CMK (cell line): ENCODE measurements at places on chromosomes 4 and X.

DNA sequence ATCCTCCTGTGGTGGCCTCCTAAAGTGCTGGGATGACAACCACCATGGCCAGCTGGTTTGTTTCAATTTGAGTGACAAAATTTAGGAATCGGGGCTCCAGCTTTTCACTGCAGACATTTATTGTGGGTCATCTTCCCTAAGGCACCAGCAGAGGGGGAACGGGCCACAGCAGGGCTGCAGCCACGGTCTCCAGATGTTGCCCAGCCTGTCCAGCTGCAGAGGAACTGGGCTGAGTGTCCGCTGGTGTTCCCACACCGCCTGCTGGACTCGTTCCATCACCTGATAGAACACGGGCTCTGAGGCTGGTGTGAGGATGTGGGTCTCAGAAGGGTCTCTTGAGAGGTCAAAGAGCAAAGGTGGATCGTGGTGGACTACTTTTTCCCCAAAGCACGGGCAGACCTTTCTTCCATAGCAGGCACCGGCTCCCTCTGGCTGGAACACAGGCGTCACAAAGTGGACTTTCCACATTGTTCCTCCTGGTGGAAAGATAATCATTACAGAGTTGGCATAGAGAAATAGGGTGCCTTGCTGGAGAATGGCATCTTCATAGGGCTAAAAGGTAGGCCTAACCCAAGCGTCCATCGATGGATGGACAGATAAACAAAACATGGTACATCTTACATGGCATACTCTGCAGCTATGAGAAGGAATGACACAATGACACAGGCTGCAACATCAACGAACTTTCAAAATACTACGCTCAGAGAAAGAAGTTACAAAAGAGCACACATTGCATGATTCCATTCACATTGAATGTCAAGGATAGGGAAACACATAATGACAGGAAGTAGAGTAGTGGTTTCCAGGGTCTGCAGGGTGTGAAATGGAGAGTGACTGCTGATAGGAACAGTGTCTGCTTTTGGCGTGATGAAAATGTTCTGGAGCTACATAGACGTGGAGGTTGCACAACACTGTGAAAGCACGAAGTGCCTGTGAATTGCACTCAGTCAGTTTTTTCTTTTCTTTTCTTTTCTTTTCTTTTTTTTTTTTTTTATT, 5.9 kb upstream of the ARSD start:
- no peak for DNase-seq

DNA sequence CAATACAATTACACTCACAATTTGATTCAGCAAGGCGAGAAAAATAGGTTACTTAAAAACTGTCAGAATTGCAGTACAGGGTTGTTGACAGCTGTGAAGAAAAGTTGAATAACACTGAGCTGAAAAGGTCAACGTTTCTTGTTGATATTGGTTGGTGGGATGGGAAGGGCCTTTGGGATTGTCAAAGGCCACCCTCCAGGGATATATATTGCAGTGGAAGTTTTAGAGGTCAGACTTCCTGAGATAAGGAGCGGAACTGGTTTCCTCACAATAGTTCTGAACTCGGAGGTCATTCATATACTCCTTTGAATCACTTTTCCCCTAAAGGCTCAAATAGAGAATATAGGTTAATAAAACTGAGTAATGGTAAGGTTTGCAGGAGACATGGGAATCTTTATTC, 417.2 kb downstream of the RAPGEF2 start:
- no peak for DNase-seq

- DNase-seq, result no peak
These were observed 153.8 kb upstream of the RAPGEF2 start for GRCh38 chr4:158949099-158949498.

DNA sequence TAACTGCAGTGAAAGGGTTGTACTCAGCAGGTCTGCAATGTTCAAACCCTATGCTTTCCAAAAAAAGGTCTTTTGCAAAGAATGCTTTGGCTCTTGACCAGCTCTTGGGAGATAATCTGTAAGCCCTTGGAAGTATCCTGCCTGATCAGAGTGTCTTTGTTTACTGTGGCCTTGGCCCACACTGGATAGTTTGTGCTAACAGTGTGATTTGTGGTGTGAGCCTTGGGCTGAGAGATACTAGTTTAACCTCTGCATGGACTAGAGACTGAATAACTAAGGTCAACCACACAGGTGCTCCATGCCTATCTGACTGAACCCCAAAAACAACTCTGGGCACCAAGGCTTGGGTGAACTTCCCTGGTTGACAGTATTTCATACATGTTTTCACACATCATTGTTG, 3.6 kb upstream of the MAGED1 start:
- no peak for DNase-seq

DNA sequence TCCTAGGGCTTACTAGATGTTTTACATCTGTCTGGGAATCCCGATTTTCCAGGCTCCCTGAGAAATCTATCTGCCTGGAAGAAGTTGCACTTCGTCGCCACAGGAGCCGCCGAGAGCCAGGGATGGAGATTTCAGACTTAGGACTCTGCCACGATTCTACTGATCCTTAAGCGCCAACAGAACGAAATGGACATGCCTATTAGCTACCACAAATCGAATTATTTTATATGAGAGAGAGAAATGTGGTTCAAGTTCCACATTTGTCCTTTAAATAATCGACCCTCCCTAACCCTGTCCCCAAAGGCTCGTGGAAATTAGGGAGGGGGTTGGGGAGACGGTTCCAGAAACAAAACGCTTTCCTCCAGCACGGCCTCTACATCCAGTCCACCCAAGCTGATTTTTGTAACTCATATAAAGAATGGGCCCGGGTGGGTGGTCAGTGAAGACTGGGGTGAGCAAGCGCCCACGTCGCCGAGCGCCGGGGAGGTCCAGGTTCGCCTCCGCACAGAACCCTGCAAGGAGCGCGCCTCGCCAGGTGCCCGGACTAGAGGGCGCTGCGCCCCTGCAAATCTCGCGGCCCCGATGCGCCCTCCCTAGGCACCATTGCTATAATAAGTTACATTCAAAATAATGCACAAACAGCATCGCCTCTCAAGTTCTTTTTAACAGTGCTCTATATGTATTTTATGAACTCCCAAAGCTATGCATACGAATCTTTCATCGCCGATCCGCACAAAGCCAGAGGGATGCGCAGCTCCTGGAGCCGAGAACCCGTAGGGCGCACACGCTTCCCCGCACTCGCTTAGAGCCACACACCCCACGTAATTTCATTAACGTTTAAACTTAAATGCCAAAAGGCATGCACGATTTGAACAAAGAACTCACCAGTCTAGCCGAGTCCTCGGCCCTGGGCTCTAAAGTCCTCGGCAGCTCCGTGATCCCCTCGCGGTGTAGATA, 2.1 kb upstream of the FAT1 start:
- DNase-seq, result no peak

DNA sequence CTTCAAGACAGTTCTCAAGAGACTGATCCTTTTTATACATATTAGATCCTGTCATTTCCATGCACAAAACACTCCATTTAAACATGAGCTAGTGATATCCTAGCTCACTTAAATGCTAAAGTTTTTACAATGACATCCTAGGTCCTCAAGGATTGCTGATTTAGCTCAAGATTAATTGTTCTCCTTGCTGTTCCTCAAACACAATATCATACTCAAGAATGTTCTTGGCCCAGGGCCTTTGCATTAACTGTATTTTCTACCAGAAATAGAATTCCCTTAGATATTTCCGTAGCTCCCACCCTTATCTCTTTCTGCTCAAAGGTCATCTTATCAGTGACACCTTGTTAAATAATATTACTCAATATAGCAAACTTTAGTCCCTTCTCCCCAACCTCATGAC, 270.1 kb downstream of the GALNTL6 start:
- DNase-seq, result no peak

DNA sequence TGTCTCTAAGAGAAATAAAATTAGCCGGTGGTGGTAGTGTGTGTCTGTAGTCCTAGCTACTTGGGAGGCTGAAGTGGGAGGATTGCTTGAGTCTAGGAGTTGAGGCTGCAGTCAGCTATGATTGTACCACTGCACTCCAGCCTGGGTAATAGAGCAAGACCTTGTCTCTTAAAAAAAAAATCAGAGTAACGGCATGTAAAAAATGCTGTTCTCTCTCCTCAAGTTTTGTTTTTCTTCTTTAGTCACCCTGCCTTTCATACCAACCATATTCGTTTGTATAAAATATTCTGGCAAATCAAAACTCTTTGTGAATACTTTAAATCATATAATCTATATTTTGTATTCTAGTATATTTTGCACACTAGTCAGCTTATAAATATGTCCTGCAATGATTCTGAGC, 44.8 kb upstream of the NUDT6 start:
- no peak for DNase-seq

GRCh38 chr4:108527723-108528122, 92.7 kb upstream of the RPL34 start:
- DNase-seq, result no peak

- no peak for DNase-seq
These were observed 44.3 kb downstream of the CASP6 start for GRCh38 chr4:109658871-109659410.

- DNase-seq, result peak; percentile 61
These were observed at the start of gene ZNF41 for GRCh38 chrX:47482512-47483305. Gene ZNF41, minus strand, starts transcription at chrX:47483222. Its CDS starts 15,741 bp downstream, at chrX:47467481.

DNA sequence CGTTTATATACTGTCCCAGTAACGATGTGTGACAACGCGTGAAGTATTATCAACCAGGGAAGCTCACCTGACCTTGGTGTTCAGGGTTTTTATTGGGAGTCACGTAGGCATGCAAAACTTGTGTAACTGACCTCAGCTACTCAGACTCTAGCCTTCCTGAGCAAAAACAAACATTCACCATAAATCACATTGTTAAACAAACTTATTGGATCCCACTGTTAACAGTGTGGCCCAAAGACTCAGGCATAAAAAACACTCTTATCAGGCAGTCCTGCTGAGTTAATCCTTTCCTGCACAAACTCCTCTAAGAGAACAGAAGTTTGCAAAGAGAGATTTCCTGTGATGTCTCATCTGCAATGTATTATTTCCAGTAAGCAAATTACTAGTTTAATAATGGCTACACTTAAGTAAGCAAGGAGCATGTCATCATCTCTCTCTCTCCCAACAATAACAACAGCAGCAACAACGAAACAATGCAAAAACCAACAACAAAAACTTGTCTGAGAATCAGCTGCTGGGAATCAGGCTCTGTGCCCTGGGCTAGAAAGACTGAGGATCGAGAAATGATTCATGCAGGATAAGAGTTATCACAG, 12.0 kb downstream of the GAGE1 start:
- no peak for DNase-seq

DNA sequence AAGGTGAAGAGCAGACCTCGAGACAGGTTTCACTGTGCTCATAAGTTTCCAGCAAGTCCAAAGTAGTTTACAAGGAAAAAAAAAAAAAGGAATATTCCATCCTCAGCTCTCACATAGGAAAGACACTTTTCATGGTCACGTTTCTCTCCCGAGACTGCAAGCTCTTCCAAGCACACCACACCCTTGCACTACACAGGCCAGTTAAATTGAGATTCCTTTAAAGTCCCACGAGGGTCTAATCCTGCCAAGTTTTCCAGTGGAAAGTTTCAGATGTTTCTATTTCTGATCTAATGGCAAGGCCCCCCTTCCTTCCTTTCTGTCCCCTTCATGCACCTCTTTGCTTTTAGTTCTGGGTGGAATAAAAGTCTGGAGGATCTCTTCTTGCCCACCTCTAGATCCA, 67.9 kb upstream of the PCDH19 start:
- no peak for DNase-seq

DNA sequence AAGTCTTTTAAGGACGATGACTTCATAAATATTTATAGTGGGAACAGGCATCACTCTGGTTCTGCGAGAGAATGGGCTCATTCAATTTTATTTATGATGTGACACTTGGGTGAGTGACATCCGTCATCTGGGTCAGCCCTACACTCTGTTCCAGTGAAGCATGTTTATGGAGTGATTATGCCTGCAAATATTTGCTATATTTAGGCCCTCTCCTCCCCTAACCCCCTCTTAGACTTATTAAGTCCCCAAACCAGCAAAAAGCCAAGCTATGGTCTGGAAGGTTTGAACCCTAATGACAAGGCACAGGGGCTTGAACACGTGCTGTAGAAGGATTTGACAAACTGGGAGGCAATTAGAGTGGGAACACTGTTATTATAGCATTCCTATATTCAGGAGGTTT, 55.9 kb downstream of the C4orf51 start:
- DNase-seq, result no peak

- no peak for DNase-seq
These were observed 34.6 kb upstream of the TMPRSS11D start for GRCh38 chr4:67918428-67918827.

DNA sequence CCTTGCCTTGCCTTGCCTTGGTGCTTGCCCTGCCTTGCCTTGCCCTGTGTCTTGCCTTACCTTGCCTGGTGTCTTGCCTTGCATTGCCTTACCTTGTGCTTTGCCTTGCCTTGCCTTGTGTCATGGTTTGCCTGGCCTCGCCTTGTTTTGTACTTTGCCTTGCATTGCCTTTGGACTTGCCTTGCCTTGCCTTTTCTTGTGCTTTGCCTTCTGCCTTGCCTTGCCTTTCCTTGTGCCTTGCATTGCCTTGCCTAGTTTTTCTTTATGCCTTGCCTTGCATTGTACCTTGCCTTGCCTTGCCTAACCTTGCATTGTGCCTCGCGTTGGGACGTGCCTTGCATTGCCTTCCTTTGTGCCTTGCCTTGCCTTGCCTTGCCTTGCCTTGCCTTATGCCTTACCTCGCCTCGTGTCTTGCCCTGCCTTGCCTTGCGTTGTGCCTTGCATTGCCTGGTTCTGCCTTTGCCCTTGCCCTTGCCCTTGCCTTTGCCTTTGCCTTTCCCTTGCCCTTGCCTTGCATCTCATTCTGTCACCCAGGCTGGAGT, 82.8 kb downstream of the TAB3 start:
- DNase-seq, result no peak

DNA sequence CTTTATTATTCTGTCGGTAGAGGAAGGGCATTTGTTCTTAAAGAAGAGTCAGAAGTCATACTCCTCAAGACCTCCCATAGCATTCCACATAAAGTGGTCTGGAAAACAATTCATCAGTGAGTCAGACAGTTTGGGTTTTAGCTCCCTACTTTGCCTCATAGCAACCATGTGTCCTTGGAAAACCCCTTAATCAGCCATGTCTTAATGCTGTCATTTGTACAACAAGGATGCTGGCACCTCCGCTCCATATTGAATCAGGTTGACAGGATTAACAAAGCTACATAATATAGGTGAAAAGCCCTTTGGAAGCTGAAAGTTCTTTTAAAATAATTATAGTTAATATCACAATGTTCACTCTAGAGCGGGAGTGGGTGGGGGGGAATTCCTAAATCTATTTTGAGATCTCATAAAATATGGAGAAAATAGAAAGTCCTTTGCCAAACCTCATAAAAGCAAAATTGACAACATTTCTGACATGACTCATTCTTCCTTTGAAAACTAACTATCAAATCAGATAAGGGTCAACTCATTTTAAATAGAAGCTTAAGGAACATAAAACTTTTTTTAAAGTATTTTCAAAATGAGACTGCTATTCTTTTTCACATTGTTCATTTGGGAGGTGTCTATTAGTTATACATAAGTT, 37.3 kb upstream of the GUCY1A1 start:
- DNase-seq, result no peak

GRCh38 chr4:65535113-65535512, 135.2 kb downstream of the EPHA5 start:
- no peak for DNase-seq

- no peak for DNase-seq
These were observed 81.3 kb downstream of the C4orf51 start for GRCh38 chr4:145760961-145761929.

- no peak for DNase-seq
These were observed 27.9 kb downstream of the TSC22D3 start for GRCh38 chrX:107747596-107748161.

- no peak for DNase-seq
These were observed 14.3 kb upstream of the TDO2 start for GRCh38 chr4:155889031-155889793.
